Stimulated activated CD4-positive, alpha-beta T cell treated with anti-CD3 and anti-CD28 coated beads, Interleukin-2, amount 100 ng/mL, for 4 hours (primary cell): ENCODE measurements at places on chromosomes 2 and 18.

DNA sequence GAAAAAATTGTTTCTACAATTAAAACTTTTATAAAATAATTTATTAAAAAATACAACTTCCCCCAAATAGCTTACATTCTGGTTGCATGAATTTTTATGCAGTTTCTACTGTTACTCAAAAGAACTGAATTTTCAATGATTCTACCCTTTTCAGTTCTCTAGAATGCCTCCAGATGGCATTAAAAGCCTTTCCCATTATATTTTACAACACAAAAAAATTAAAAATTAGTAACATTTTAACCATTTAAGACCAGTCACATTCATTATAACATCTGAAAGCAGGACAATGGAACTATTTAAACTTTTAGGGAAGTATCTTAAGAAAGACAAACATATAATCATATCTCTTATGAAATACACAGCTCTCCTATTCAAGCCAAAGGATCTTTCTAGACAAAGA, 236.0 kb upstream of the REV1 start:
- DNase-seq, result no peak

DNA sequence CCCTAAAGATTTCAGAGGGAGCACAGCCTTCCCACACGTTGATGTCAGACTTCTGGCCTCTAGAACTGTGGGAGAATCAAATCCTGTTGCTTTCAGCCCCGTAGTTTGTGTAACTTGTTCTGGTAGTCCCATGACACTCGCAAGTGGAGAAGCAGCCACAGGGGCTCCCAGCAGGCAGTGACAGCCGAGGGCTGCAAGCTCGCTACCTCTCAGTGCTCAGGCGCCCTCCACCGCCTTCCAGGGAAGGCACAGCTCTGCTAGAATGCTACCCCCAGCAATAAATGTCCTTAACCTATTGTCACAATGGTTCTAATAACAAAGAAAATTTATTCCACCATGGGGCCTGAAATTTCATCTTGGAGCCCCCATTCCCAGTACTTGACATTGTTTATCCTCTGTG, 143.1 kb upstream of the ZNF236 start:
- no peak for DNase-seq

DNA sequence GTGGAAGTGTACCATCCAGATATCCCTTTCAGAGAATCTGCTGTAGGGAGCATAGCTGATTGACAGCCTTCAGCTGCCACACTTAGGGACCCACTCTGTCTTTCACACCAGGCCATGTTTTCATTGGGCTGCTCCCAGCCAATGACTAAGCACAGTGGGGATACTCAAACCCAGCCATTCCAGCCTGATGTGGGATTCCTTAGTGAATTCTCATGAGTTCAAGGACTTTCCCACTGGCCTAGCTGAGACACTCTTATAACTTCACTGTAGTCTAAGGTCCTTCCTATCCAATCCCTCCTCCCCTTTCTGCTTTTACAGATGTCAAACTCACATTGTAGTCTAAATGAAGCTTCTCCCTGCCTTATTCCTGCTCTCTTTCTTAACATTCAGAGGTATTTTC, 201.2 kb downstream of the PIK3C3 start:
- no peak for DNase-seq

DNA sequence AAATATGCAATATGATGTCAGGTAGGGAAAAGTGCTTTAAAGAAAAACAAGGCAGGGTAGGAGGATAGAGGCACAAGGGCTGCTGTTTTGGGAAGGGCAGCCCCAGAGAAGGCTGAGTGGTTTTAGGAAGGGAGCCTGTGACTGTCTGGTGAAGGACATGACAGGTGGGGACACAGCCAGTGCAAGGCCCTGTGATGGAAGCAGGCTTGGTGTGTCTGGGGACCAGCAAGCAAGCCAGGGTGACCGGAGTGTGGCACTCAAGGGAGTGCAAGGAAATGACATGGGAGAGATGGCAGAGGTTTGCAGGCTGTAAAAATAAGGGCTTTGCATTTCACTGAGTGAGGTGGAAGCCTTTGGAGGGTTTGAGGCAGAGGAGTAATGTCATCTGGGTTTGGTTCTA, 62.0 kb downstream of the LTBP1 start:
- DNase-seq, result no peak

GRCh38 chr2:27049422-27050280, 1.8 kb upstream of the AGBL5 start:
- DNase-seq, result peak; percentile 60

DNA sequence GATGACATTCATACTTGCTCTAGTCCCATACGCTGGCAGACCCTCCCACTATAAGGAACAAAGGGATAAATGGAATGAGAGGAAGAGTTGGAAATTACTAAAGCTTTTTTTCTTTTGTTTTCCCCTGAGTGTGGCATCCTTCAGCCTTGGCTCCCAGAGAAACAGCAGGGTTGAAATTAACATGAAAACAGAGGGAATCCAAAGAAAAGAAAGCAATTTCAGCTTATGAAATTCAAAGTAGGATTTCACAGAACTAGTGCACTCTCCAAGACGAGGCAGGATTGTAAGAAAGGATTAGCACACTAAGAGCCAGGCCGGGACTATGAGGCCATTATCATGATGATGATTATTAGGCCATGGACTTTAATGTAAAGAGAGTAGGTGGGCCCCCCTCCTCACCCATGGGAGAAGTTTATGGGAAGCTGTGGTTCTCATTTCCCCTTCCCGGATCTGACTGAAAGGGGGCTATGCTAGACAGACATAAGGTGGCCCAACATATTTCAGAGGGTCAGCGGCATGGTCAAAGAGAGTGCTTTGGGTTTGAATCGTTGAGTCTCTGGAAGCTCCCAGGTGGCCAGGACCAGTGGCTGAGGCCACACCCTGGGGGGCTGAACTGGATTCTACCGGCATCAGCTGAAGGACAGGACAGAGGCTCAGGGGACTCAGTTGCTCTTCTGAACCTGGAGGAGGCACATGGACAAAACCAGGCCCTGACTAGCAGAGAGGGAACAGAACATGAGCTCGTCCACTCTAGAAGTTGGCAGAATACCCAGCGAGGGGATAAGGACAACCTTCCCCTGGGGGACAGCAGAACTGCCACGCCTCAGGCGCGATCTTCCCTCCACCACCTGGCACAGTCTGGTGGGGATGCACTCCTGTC, 100.1 kb upstream of the ARL4C start:
- no peak for DNase-seq

- no peak for DNase-seq
Measured at GRCh38 chr2:85132397-85132796, 795 bp upstream of the TCF7L1 start.

DNA sequence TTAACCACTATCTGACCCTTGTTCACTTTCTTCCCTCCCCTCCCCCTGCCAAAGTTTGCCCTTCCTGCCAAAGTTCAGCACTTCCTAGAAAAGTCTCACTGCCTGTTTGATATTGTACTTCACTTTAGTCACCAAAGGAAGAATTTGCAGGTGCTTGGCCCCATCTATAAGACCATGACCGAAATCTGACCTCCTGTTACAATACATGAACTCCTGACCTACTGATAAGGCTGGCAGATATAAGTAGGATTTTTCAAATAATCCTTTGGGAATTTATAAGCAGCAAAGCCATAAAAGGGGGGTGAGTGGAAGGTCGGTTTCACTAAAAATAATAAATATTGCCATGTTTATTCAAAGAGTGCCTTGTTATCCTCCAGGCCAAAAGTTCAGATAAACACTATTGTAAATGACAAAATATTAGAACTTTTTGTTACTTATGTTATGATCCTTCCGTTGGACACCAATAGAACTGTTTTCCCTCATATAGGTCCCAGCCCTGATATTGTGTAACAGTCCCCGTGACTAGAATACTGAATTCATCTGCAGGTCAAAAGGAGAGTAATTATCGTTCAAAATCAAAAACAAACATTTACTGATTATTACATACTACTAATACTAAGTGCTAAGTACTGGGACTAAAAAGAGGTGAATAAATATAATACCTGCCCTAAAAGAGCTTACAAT, 277.6 kb downstream of the EXOC6B start:
- no peak for DNase-seq

- DNase-seq, result no peak
Measured at GRCh38 chr18:64099244-64099643, 49.6 kb downstream of the LINC00305 start.

DNA sequence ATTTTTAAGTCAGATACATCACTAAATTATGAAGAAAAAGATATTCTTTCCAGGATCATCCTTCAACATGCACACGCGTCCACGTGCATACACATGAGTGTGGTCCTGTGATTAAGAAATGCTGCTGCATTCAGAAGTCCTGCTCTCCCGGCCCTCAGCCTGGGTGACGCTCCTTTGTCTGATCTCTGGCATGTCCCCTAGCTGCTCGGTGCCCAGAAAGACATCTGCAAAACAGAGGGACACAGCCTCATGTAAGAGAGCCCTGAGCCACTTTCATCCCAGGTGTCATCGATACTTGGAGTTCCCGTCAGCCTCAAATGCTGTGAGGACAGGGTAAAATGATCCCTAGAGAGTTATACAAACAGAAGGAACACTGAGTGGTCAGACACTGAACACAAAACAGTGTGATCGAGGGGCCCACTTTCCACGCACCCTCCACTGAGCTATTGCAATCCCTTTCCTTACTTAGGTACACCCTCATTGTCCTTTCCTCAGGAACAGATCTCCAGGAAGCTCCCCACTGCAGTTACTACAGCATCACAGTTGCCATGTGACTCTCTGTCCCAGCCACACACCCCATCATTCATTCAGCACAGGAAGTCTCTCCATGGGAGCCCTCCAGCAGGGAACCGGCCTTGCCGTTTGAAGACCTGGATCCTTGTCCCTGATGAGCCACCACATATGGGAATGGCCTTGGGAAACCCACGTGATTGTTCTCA, 32.1 kb downstream of the CRACDL start:
- no peak for DNase-seq

- DNase-seq, result no peak
Measured at GRCh38 chr2:186726938-186727337, 33.1 kb downstream of the FAM171B start.

DNA sequence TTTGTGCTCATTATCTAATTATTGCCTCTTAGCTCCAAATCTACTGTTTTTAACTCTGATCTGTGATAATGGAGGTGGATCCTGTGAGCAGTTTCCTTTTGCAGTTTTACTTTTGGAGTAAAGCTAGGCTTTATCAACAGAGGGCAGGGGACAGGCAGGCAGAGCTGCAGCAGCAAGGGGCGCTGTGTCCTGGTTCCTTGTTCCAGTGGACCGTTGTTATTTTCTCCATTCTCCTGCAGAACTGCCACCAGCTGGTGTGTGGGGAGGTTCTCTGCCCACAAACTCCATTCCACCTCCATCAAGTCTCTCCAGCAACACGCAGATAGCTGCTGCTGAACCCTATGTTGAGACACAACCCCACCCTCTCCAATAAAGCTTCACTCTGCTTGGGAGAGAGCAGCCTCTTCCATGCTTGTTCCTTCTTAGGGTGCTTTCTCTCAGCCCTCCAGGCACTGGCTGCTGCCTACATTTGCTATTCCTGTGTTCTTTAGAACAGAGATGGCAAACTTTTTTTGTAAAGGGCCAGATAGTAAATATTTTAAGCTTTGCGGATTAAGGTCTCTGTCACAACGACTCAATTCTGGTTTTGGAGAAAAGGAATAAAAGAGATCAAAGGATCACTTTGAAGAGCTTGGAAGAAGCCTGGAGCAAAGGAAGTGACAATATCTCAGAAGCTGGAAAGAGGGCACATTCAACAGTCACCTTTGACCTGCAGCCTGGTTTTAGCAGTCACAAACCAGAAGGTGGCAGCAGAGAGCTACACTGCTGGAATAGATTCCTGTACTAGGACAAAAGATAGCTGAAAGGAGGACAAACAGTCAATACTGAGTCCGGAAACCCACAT, 208.8 kb downstream of the CCDC178 start:
- DNase-seq, result no peak

DNA sequence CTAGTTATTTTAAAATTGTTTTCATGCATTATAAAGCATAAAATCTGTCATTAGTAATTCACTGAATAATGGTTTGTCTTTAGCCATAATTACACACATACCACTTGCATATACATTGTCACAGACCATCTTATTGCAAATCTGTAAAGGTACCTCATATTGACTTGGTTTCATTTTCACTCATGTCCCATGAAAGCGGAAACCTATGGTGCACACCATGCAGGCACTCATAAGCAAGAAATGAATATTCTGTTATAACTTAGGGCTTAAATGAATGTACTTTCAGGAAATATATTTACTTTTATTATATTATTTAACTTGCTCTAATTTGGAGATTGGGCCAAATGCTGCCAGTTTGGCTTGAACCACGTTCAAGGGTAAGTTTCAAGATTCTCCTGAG, 29.2 kb upstream of the STK17B start:
- no peak for DNase-seq

DNA sequence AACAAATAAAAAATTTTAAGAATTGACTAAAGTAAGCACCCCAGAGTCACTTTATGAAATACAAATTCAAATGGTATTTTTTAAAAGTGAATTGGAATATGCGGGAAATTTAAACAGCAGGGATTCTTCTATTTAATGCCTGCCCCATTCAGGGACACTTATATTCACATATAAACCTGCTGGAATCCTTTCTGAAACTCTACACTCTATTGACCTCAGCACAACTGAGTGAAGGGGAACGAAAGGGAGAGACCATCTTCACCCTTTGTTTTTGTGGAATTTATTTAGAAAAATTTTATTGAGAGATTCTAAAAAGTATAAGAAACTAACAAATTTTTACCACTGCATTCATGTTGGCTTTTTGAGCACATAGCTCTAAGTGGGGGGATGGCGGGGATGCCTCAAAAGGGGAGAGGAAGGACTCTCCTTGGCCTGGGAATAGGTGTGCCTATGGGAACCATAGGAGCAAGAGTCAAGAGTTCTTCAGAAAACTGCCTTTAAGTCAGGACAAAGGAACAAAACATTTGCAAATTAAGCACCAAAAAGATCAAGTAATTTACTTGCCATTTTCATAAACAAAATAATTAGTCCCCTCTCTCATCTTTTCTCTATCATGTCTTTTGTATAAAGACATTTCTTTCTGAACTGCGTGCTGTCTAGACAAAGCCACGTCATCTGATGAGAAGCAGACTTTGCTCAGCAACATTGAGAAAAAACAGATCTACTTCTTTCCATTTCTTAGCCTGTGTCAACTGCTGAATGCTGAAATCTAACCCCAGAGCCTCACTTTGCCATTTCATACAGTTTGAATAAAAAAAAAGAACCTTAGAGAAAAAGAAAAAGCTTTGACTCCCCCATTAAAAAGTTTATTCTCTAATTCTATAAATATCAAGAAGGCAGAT, 21.6 kb upstream of the FLACC1 start:
- no peak for DNase-seq

DNA sequence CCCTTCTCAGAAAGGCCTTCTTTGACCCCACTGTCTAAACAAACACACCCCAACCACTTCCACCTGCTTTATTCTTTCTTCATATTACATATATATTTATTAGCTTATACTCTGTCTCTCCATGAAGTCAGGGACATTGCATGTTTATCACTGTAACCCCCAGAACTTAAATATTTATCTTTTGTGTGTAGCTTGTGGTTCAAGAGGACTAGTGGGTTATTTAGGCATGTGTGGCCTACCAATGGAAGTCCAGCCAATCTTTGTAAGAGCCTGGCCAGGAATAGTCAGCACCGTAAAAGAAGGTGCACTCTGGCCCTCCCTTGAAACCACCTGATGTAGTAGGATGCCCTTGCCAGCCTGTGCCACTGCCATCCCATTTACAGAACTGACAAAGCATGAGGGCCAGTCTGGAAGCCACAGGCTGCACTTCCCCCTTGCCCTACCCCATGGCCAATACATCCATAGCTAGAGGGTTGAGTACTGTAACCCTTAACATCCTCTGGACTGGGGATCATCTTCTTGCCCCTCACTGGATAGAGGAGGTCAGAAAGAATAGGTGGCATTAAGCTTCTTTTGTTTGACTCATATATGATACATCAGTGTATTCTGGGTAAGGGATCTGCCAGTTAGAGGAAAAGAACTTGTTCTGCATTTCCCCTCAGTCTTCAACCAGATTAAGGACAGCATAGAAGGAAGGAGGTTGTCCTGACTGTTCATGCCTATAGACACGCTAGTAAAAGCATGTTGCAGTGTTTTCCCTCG, 4.9 kb downstream of the NEMP2 start:
- DNase-seq, result no peak
